ENCODE measurements at places on chromosomes 5 and 9.

- DNase-seq: no peak
These were observed 120.1 kb downstream of the XRCC4 start for GRCh38 chr5:83197326-83197967.

DNA sequence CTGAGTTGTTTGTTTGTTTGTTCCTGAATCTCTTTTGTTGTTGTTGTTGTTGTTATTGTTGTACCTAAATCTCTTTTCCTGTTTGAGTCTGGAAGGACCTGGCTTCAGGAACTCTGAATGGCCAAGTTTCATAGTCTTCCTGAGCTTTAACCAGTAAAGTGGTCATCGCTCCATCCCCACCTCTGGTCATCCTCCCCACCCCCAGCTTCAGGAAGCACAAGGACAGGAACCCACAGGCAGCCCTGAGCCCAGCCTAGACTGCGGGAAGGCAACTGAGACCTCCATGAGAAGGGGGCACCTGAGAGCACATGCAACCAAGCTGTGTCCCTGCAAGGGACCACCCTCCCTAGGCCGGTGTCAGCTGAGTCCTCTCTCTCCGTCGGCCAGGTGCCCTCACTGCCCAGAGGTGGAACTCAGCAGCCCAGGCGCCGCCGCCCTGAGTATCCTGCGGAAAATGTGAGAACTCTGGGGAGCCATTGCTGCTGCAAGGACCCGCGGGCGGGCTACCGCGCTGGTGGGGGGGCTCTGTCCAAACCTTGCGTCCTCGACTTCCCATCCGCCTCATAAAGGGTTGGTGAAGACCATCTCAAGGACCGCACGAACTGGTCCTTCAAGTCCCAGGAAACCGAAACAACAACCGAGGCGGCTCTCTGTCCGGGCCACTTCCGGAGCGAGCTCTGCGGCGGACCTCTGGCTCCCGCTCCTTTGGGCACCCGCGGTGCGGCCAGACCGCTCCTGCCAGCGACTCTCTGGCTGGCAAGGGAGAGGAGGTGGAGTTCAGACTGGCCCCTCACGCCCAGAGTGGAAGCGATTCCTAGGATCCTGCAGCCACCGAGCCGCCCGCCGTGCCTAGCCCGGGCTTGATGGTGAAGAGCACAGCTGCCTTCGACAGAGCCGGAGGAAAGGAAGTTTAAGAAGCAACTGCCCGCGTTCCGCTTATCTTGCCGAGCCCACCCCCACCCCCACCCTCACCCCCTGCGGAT is 4.2 kb downstream of the BARX1 start:
- no peak for DNase-seq

GRCh38 chr5:159471904-159472303 is 141.6 kb upstream of the IL12B start:
- DNase-seq: no peak

DNA sequence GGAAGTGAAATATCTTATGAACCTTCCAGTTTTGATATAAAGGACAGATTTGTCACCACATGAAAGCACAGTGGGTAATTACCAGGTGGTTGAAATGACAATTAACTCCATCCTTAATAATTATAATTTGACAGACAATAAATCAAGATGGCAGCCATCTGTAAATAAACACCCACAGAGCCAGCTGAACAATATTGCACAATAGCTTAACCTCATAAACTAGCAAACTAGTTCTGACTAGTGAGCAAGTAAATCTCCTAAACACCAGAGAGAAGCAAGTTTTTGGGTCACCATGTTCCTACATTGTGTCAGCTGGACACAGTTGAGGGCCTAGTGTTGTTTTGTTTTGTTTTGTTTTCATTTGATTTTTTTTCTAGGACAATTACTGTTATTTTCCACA is 577.4 kb downstream of the ACTL7B start:
- no peak for DNase-seq

DNA sequence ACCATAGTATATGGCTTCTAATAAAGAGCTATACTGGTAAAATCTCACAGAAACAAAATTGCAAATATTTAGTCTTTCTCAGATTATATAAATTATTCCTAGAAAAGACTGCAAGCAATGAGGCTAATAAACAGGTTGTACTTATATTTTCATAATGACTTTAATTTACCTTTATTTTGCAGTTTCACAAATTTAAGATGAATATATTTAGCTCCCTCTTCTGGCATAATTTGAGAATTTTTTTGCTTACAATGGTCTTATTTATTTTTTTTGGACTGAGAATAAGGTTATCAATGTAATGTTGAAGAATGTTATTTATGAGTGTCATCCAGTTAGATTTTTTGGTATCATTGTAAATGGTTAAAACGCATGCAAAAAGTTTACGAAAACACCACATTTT is 56.7 kb downstream of the PIK3R1 start:
- DNase-seq: no peak
